ENCODE measurements at places on chromosomes 3 and 15.

DNA sequence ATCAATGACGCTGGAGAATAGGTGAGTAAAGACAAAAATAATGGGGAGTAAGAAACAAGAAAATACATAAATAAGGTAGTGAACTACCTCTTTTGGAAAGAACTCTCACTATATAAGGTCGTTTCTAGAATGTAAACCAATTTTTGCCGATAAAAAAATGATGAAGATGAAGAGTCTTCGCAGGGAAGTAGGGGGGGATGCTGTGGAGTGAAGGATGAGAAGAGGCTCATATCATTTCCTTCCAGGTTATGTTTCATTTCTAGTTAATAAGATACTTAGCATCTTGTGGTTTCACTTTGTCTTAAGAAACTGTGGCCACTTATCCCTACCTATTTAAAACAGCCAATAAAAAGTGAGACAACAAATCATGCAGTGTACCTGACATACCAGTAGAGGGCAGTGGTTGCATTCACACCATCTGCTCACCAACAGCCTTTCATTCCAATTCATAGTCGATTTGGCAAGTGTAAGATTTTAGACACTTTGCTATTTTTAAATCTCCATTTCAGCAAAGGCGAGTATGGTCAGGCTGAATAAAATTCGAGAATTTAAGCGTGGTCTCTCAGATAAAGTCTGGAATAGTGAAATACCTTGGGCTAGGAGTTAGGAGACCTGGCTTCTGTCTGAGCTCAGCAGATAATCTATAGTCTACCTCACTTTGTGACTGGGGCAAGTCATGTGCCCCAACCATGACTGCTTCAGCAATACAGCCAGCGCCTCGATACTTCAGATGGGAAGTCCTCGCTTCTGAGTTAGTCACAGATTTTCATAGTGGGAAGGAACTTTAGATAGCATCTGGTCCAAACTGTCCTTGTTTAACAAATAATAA is 28.9 kb upstream of the ICE2 start:
- peak; percentile 21 for DNase-seq

DNA sequence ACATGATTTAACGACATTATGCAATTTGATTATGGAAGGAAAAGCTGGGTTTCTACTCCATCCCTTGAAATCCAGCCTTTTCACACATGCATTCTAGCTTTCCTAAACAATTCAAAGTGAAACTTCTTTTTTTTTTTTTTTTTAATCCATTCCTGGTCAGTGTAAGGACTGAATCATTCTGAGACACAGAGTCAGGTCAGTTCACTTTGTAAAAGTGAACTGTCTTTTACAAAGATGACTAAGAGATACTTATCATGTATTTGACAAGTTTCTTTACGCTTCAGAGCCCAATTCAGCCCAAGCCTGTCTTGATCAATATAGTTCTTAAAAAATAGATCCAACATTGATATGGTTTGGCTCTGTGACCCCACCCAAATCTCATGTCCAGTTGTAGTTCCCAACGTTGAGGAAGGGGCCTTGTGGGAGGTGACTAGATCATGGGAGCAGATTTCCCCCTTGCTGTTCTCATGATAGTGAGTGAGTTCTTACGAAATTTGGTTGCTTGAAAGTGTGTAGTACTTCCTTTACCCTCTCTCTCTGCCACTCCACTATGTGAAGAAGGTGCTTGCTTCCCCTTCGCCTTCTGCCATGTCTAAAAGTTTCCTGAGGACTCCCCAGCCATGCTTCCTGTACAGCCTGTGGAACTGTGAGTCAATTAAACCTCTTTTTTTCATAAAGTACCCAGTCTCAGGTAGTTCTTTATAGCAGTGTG is 345.6 kb upstream of the THBS1 start:
- DNase-seq = no peak

- no peak for DNase-seq
Observed at GRCh38 chr15:66570842-66571478, 5.2 kb upstream of the LCTL start.

- no peak for DNase-seq
Observed at GRCh38 chr15:69627548-69628158, 175.0 kb downstream of the RPLP1 start.

GRCh38 chr3:28923994-28924393 is 356.9 kb upstream of the RBMS3 start:
- DNase-seq = no peak

- DNase-seq = no peak
Observed at GRCh38 chr15:71189718-71190117, 74.4 kb downstream of the THSD4 start.

GRCh38 chr15:67103432-67103831 is 38.0 kb downstream of the SMAD3 start:
- no peak for DNase-seq

GRCh38 chr3:52891164-52891563 is 6.2 kb downstream of the STIMATE start:
- DNase-seq = peak; percentile 11

GRCh38 chr15:51493892-51494291 is 128.7 kb downstream of the DMXL2 start:
- DNase-seq = no peak

DNA sequence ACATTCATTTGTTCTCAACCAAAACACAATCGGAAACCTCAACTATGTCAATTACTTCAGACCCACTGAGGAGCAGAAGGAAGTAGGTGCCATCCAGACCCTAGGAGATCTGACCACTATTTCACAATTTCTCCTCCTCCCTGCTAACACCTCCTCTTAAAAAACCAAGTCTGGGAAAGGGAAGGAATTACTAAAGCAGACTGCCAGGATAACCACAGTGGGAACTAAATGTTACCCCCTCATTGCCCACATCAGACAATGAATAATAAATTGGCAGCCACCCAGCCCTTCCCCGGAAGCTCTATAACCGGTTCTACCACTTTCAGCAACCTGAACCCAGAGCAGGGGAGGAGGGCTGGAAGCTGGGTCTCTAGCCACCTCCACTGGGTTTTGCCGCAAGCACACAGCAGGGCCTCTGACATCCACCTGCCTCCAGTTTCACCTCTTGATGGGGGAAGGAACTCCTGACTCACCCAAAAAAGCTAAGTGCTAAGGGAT is 17.6 kb downstream of the C15orf62 start:
- no peak for DNase-seq

DNA sequence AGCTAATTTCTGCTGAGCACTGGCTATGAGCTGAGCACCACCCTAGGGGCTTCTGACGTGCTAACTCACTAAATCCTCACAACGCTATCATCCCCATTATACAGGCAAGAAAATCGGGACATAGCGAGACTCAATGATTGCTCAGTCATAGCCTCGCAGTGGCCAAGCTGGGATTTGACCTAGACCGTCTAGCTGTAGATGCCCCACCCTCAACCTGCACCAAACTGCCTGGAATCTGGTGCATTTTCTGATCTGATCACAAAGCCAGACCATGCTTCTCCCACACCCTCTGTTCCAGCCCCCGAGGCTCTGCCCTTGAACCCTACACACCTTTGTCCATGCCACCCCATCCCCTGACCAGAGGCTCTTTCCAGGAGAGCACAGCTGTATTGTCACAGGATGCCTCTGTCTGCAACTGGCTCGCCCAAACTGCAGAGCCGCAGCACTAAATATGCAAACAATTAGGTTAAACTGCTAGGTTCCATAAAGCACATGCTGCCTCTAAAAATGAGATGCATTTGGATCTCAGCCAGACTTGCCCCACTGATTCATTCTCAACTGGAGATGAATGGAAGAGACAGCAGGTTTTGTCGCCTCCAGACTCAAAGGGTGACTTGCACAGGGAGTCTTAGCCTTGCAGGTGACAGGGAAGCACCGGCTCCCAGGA is 95.2 kb downstream of the NUP210 start:
- no peak for DNase-seq

DNA sequence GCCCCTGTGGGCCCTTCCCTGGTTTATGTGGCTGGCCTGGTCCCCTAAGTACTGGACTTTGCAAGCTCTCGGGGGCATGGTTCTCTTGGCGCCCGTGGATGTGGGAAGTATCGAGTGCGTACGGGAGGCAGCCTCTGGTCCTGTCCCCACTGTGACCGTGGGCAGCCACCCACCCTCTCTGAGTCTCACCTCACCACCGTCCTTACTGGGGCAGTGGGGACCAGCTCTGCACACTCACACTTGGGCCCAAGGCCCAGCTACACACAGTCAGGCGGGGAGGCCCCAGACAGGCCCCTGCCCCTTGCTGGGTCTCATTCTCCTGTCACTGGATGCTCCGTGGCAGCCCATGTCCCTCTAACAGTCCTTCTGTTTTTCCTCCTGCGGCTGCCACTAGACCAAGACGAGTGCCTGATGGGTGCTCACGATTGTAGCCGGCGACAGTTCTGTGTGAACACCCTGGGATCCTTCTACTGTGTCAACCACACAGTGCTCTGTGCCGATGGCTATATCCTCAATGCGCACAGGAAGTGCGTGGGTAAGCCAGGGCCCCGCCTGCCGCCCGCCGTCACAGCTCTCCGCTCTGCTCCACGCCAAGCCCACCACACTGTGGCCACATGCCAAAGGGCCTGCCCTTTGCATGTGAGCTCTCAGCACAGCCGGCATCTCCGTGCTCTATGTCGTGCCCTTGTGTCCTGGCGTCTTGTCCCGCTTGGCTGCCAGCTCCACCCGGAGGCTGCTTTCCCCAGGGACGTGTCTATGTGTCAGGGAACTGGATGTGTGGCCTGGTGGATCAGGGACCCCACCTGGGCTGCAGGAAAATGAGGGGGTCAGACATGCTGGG is 72.7 kb downstream of the FBLN2 start:
- peak; percentile 10 for DNase-seq

DNA sequence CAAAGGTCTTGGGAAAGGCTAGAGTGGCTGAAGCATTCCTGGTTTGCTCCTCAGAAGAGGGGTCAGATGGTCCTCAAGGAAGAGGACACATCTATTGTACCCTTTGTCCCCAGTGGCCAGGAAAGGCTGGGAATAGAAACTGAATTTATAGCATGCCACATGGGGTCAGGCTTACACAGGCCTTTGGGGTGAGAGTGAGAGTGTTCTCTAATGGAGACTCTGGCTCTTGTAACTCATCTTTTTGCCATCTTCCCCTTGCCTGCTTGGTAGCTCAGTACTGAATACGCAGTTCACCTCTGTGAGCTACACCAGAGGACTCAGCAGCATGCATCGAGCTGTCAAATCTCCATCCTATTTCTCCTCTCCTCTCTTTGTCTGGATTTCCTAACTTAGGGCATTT is 87.5 kb downstream of the ATP2B2 start:
- DNase-seq = no peak

- DNase-seq = no peak
Observed at GRCh38 chr3:5036858-5037257, 57.6 kb downstream of the BHLHE40 start.

- no peak for DNase-seq
Observed at GRCh38 chr3:171267104-171267503, 193.1 kb downstream of the TNIK start.

DNA sequence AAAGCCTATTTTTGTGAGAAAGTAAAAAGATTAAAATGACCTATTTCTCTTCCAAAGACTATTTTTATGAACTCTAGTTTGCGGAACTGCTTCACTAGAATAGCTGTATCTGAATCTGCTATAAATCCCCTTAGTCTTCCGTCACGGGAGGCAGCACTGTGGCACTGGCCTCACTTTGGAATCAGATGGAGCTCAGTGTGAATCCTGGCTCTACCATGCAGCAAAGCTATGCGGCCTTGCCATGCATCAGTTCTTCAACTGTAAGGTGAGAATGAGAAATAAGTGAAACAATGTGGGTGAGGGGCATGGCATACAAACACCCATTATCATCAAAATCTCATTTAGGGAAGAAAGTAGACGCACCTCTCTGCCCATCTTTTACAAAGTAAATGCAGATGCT is 27.5 kb upstream of the CSPG5 start:
- DNase-seq = no peak

- DNase-seq = no peak
Observed at GRCh38 chr15:35252351-35252865, 167.3 kb upstream of the NANOGP8 start.

DNA sequence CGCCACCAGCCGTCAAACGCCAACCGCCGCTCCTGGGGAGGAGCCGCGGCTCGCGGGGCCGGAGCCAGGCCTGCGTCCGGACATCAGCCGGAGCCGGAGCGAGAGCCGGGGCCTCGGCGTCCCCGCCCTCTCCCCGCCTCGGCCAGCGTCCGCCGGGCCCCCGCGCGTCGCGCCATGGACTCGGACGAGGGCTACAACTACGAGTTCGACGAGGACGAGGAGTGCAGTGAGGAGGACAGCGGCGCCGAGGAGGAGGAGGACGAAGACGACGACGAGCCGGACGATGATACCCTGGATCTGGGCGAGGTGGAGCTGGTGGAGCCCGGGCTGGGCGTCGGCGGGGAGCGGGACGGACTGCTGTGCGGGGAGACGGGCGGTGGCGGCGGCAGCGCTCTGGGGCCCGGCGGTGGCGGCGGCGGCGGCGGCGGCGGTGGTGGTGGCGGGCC is 359 bp downstream of the ARIH1 start:
- no peak for DNase-seq

DNA sequence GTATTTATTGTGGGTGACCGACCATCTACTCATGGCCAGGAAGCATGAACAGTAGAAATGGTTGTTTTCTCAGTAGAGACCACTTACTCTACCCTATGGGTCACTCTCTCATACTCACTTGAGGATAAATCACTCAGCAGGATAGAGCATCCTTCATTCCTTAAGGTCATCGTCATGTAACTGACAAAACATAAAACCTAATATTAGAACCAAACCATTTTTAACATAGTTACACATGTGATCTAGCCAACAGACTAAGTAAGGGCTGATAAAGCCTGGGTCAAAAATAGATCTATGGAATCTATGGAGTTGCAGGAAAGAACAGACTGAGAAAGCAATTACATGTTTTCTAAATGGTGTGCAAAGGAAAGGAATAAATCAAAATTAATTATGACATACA is 769.1 kb downstream of the NTRK3 start:
- DNase-seq = no peak

- no peak for DNase-seq
Observed at GRCh38 chr15:96326328-96327154, 4.0 kb upstream of the NR2F2 start.

- DNase-seq = no peak
Observed at GRCh38 chr3:127445581-127446343, 144.8 kb downstream of the TPRA1 start.

GRCh38 chr15:71899674-71900073 is 89.3 kb downstream of the NR2E3 start:
- DNase-seq = no peak

DNA sequence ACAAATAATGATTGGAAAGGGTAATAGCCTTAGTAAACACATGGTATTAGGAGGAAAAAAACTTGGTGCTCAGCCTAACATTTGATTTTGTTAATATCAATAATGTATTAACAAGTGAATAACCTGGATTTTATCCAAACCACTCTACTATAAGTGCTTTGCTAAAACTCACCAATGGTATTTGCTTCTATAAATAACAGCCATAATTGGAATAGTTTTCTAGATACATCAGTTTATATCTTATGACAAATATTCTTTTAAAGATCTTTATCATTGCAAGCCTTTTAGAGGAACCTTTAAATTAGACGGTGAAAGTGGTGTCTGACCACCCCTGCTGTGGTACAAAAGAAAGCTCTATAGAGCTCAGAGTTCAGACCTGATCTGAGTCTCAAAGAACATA is 123.9 kb downstream of the SHOX2 start:
- DNase-seq = no peak

All from activated T-cell treated with anti-CD3 and anti-CD28 coated beads for 1 hour (primary cell).